ENCODE measurements at places on chromosomes 1 and 21.

- DNase-seq, result no peak
Observed at GRCh38 chr1:222234351-222234750, 313.6 kb downstream of the HHIPL2 start.

- DNase-seq, result no peak
Observed at GRCh38 chr21:10521091-10521598, at the start of gene TPTE. TPTE (plus strand) TSS chr21:10521583; CDS start chr21:10538724, 17,141 bp downstream.

DNA sequence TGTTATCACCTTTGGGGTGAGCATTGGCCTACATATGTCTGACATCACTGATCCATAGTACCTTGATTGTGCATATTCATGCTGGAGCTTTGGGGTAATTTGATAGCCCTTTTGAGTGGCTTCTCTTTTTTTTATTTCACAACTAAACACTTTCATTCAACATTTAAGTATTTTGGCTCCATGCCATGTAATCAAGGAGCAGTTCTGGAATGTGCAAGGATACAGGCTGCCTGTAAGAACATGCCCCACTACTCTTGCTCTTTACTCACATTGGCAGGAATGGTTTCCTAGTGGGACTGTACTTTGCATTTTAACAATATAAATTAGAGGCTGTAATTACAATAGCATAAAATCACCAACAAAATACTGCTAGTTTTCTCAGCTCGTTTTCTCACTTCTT lies 300.7 kb upstream of the SPAG17 start:
- DNase-seq, result no peak

- no peak for DNase-seq
Observed at GRCh38 chr1:185934476-185935189, 200.4 kb downstream of the HMCN1 start.

GRCh38 chr1:26114165-26114927 lies 2.7 kb downstream of the PDIK1L start:
- no peak for DNase-seq

GRCh38 chr1:99176753-99177152 lies 87.5 kb upstream of the PLPPR4 start:
- no peak for DNase-seq

- peak; percentile 53 for DNase-seq
Observed at GRCh38 chr1:154154534-154155191, at the start of gene NUP210L. NUP210L (minus strand) TSS chr1:154155073.

DNA sequence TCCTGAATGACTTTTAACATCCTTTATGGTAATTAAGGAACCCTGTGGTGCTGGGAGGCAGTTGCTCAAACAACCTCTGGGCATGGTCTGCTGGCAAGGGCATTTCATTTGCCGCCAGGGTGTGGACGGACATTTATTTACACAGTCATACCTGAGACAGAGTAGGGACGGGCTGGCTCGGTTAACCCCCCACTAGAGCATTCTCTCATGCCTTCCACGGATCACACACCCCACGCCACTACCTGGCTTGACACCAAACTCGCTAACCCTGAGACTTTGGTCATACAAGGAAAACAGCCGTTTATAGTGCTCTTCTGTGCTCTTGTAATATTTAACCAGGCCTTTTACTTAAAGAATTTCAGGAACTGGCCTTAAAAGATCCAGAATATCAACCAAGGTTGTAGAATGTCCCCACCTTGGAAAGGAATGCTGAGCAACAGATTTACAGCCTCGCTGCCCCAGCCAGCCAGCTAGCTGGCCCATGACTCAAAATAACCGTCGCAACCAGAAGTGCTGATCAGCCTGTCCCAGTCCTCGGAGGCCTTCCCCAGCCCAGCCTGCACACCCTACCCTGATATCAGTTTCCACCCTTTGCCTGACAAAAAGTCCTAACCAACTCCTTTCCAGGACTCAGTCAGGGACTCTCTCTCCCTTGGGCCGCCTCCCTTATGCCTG lies 6.5 kb upstream of the PDXK start:
- no peak for DNase-seq

DNA sequence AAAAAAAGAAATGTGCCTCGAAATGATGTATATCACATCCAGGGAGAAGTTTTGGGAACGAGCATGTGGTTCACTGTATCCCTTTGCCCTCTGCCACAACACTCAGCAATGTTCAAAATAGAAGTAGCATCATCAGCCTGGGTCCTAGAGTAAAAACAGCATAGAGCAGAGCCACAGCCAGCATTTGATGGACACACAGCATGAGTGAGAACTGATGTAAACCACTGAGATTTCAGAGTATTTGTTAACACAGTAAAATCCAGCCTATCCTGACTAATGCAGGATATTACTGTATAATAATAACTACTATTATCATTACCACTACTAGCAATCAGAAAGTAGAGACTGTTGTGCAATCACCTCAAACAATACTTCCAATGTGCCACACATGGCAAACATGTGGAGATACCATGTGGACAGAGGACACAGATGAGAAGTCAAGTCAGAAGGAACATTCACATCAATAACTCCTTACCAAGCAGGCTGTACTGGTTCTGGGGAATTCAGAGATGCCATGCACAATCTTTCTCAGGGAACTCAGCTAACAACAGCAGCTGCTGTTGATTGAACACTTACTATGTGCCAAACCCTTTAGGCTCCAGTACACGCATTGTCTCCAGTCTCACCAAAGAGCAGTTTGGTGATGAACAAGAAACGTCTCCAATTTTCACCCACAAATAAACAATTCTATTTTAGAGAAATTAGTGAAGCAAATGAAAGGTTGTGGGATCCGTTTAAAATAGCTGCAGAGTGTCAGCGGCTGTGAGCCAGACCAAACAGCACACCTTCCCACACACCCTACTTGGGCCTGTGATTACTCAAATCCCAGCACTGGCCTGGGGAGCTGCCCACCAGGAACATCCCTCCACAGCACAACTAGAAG lies 16.6 kb upstream of the GFI1 start:
- DNase-seq, result no peak

GRCh38 chr1:153431427-153431826 lies 15.1 kb downstream of the S100A7A start:
- no peak for DNase-seq

- DNase-seq, result peak; percentile 60
Observed at GRCh38 chr1:10755970-10756521, 40.4 kb downstream of the CASZ1 start.

DNA sequence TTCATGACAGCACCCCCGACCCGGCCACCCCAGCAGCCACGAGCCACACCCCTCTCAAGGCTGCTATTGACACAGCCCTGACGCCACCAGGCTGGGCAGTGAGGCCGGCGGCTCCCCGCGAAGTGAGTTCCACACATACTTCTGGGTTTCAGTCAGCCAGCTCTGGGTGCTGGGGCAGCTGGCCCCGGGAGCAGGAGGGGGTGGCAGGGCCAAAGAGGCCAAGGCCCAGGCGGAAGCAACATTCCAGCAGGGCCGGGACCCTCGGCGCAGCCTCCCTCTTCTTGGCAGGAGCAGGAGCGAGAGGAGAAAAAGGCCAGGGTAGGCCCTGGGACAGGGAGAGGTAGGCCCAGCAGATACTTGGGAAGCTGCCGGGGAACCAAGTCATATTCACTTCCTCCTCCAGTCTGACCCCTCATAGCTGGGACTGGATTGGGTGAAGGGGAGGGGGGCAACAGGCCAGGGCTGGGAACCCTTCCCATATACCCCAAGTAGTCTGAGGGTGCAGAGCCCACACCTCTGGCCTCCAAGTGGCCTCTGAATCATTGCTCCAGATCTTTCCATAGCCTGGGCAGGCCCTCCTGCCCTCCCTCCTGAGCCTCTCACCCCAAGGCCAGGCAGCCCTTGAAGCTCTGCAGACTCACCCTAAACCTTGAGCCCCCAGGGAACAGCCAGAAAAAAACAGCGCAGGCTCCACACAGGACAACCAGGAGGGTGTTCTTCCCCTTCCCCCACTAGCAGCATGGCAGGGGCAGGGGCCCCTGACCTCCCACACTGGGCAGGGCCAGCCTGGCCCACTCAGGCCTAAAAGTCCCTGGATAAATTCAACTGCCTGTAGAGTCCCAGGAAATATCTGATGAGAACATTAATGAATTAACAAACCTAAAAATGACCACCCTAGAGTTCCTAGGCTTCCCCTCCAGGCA lies 5.7 kb downstream of the HSPG2 start:
- DNase-seq, result no peak

- no peak for DNase-seq
Observed at GRCh38 chr1:96030312-96030711, 691.3 kb upstream of the PTBP2 start.

DNA sequence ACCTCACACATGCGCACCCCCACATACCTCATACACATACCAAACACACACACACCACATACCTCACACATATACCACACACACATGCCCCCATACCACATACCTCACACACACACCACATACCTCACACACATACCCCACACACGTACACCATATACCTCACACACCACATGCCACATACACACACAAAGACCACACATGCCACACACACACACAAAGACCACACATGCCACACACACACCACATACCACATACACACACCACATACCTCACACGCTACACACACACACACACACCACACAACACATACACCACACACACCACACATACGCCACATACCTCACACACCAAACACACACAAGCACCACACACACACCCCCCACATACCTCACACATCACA lies 30.0 kb downstream of the HIVEP3 start:
- peak; percentile 34 for DNase-seq

- peak; percentile 78 for DNase-seq
Observed at GRCh38 chr1:24390924-24391782, 22.4 kb downstream of the STPG1 start.

DNA sequence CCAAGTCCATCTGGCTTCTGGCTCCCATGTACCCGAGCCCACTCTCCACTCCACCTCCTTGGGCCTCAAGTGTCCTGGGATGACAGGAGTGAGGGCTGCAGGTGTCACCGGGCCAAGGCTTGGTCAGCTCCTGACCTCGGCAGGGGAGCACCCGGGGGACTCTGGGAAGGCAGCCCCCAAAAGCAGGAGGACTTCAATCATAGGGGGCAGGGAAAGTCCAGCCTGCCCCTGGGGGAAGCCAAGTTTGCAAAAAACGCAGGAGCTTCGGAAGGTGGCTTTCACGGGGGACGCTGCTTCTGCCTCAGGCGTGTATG lies 56.8 kb downstream of the KCNAB2 start:
- DNase-seq, result no peak

Data from ecto neural progenitor cell (in vitro differentiated cells).